ENCODE measurements at places on chromosomes 7 and 10.

- DNase-seq: no peak
Observed at GRCh38 chr7:31002256-31002655, 38.5 kb downstream of the GHRHR start.

- DNase-seq: no peak
Observed at GRCh38 chr7:130985361-130985760, 251.4 kb upstream of the KLF14 start.

DNA sequence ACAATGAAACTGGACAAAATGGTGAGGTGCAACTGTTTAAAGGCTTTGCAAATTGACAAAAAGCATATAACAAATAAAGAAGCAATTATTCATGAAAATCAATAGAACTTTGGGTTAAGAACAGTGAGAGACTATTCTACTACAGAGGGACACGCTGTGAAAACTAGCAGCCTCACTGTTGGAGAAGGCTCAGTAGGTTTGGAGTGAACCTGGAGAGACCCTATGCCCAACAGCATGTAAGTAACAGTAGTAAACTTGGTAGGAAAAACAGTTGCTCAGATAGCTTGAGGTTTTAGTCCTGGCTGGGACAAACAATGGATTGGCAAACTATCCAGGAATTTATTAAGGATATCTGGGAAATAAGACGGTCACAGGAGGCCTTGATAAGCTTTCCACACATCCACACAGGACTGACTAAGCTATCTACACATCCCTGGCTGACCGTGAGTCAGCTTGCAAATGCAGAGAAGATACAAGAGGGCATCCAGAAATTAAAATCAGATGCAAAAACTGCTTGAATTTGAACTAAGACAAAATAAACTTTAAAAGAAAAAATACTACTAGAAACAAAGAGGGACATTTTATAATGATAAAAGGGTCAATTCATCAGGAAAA, 15.9 kb downstream of the FAM149B1 start:
- peak; percentile 95 for DNase-seq

- DNase-seq: peak; percentile 79
Observed at GRCh38 chr10:88115968-88116367, 252.5 kb downstream of the PTEN start.

DNA sequence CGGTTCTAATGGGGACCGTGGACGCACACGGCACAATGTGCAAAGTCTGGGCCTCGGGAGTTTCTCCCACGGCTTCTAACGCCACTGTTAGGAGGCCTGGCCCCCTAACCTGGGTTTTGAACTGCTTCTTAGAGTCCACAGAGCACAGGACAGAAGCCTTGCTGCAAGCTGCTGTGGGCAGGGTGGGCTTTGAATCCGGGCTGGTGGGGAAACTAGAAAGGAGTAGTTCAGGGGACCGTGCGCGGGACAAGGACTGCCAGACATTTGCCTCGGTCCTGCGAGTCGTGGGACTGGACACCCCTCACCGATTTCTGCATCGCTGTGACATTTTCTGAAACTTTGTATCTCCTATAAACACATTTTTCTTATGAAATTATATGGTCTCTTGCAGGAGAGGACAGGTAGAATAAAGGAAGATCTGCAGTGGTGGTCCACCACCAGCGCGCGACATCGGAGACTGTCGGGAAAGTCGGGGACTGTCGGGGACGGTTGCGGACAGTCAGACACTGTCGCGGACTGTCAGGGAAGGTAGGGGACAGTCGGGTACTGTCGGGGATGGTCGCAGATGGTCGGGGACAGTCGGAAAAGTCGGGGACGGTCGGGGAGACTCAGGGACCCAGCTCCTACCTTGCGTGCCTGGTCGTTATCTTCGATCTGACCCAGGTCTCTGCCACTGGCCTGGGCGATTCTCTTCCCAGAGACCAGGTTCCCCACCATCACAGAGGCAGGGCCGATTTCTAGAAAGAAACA, 222.1 kb downstream of the ZMYND11 start:
- no peak for DNase-seq

- no peak for DNase-seq
Observed at GRCh38 chr7:70047891-70048448, 449.7 kb downstream of the AUTS2 start.

GRCh38 chr10:785861-786214, 96.4 kb upstream of the DIP2C start:
- DNase-seq: no peak

DNA sequence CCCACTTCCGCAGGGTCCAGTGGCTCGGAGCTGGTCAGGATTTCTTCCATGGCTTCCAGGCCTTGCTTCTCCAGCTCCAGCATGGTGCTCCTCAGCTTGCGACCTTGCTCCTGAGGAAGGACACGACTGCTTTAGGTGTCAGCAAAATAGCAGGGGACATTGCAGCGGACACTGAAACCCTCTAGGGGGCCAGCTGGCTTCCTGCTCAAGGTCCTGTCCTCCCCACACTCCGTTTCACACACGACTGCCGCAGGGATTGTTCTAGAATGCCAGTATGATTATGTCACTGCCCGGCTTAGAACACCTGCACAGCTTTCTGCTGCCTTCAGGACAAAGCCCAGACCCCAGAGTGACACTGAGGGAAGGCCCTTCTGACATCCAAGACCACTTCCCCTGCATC, 65.6 kb downstream of the SCRN1 start:
- no peak for DNase-seq

- DNase-seq: no peak
Observed at GRCh38 chr7:51000956-51001355, 218.3 kb upstream of the GRB10 start.

DNA sequence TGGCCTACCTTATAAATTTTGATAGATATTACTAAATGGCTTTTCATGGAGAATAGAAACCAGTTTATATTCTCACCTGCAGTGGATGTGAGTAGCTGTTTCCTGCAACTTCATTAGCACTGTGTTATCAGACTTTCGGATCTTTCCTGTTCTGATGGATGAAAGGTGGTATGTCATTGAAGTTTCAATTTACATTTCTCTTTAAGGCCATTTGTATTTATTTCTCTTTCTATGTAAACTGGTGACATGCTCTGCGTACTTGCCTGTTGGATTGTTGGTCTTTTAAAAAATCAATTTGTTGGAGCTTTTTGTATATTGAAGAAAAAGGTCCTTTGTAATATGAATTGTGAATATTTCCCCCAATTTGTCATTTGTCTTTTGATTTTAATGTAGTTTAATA, 95.8 kb upstream of the STRIP2 start:
- no peak for DNase-seq

Measured in amniotic epithelial cell (primary cell).